Fibroblast of villous mesenchyme (primary cell): ENCODE measurements at places on chromosomes 12 and 14. TPM values are rescaled to one million over a fixed set of nuclear protein-coding genes. Genes with fewer than 3 reads are reported as not detected.

GRCh38 chr12:9588749-9589148 lies 19.0 kb downstream of the KLRB1 start:
- no peak for DNase-seq

DNA sequence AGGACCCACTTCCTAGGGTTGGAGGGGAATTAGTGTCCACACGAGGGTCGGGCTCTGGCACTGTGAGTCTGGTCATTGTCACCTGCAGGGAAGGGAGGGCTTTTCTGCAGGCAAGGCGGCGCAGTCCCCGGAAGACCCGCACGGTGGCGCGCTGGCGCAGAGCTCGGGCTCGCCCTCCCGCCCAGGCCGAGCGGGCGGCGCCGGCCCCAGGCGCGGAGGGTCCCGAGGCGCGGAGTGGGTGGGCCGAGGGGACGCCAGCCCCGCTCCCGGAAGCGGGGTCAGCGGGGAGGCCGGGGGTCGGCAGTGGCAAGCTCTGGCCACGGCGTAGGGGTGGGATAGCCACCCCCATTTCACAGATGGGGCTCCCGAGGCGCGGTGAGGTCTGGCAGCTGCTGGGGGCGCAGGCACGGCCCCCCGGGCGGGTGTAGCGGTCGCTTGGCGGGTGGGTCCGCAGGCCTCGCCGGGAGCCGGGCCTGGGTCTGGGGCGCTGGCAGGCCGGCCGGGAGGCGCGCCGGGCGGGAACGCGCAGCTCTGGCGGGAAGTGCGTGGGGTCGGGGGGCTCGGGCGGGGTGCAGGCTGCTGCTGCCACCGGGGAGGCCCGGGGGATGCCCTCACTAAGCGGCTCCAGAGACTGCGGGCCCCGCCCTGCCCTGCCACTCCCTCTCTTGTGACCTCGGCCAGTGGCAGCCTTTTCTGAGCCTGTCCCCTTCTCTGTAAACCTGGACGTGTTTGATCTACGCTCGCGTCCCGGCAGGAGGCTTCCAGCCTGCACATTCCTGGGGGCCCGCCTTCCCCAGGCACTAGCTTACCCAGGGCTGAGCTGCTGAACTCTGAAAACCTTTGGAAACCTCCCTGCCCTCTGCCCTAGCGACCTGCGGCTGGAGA lies 46.1 kb downstream of the CYP46A1 start:
- peak; percentile 24 for DNase-seq

- DNase-seq = peak; percentile 26
Measured at GRCh38 chr12:62848418-62848817, 86.5 kb downstream of the PPM1H start.

GRCh38 chr12:40552868-40553267 lies 139.4 kb upstream of the CNTN1 start:
- DNase-seq = no peak

DNA sequence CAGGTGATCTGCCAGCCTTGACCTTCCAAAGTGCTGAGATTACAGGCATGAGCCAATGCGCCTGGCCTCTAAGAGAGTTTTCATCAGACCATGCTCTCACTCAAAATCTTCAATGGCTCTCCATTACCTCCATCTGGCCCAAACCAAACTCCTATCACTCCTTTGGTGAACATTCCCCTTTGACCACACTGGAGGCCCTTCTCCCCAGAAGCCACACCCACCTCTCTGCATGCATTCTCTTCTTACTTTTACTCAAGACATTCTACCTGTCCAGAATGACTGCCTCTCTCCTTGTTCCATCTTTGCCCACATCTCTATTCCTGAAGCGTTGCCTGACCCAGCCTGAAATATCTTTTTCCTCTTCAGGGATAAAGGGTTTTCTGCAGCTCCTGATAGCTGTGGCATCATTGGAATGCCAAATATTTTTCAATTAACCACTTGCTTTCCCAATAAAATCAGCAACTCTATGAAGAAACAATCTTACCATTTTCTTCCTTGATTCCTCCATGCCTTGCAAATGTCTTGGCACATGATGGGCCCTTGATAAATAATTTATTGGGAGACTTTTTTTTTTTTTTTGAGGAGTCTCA lies 15.5 kb downstream of the PLEK2 start:
- DNase-seq = peak; percentile 59

DNA sequence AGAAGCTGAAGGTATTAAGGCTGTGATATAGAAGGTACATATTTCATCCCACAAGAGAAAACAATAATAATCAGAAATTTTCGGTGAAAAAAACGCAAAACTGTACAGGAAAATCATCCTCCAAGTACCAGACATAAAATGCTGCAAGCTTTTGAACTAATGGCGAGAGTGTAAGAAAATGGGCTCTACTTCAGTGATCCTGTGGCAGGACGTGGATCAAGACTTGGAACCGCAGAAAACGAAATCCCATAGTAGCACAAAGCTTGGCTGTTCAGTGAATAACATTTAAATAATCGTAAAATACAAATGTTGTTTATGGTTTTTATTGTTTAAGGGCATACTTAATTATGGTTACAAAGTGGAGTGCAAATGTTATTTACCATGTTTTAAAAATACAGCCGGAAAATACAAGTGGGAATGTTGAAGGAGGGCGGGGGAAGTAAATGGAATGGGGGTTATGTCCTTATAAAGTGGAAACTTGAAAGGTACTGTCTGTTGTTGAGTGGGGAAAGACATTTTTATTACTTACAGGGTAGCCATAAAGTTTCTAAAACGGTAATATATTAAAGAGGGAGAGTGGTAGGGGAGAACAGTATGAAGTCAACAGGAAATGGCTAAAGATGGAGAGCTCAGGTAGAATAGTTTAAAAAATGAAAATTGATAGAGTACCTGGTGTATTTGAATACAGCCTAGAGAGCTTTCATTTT lies 1.1 kb downstream of the SMIM10L1 start:
- DNase-seq = peak; percentile 48

DNA sequence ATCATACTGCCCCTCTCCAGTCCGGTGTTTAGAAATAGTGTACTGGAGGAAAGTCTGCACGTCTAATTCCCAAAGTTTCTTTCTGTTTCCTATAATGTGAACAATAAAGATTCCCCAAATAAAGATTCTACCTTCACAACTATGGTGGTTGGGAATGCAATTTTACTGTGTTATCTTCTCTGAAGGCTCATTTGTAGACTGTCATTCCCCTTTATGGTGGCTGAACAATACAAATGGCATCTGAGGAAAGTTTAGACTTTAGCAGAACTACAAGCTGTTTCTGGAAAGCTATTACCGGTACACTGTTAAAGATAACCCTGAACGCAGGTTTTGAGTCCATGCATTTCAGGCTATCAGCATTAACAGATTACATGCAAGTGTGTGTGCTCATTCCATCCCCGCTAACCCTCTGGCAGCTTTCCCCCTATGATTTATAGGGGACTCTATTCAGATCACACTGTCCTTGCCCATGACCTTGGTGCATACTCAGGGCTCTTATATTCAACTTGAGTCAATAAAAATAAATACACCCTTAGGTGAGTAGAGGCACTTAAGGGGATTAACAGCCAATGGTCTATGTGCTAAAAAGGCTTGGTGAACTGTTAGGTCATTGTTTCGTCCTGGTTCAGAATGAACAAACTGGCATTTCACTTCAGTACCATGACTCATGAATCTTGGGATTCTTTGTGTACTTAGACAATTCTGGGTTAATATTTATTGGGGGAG lies 60.7 kb upstream of the PYGL start:
- peak; percentile 11 for DNase-seq

GRCh38 chr12:94678849-94679248 lies 28.5 kb upstream of the TMCC3 start:
- DNase-seq = no peak

GRCh38 chr12:70609203-70609602 lies 28.0 kb downstream of the PTPRB start:
- DNase-seq = no peak

DNA sequence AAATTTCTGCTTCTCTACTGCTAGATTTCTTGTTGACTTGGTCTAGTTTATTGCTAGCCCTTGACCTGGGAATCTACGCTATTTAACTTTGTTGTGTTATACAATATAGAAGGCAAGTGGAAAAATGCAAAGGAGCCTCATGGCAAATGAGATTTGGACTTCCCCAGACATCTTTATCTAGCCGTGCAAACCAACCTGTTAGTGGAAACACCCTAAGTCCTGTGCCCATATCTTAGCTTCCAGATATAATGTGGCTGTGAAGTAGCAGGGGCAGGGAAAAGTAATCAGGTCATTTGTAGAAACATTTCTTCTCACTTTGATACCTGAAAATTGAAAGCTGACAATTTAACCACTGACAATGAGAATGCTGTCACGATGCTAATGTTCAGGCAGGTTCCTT lies 90.7 kb upstream of the ATP2B1 start:
- no peak for DNase-seq

GRCh38 chr12:32706335-32707024 lies 27.4 kb downstream of the DNM1L start:
- DNase-seq = no peak

GRCh38 chr14:100105357-100106169 lies 40.3 kb downstream of the EVL start:
- DNase-seq = no peak

GRCh38 chr14:50944647-50945413 lies 547 bp upstream of the PYGL start:
- peak; percentile 54 for DNase-seq

DNA sequence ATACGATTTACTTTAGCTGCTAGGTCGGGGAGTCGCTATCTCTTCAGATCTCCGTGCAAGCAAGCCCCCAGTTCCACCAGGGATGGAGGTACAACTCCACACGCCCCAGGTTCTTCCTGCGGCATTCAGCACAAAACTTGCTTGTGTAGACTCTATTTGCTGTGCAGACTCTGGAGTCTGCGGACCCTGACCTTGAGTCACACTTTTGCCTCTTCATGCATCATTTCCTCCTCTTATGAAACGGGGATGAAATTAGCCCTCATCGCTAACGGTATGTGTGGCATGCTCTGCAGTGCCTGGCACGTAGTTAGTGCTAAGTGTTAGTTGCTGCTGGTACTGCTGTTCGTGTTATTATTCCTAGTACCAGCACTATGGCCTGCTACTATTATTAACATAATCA lies 84.4 kb downstream of the TMEM132D start:
- DNase-seq = no peak

DNA sequence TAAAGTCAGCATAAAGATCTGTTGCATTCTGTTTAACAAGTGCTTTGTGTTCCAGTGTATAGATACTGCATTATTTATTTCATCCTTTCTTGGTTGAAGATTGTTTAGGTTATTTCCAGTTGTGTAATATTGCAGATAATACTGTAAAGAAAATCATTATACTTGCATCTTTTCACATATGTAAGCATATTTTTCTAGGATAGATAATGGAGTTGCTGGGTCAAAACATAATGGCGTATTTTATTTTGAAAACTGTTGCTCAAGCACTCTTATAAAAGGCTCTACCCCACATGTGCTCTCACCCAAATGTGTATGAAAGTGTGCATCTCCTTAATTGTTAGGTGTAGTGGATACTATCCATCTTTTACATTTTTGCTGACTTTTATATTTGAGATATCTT lies 274.4 kb downstream of the FBXL14 start:
- no peak for DNase-seq

DNA sequence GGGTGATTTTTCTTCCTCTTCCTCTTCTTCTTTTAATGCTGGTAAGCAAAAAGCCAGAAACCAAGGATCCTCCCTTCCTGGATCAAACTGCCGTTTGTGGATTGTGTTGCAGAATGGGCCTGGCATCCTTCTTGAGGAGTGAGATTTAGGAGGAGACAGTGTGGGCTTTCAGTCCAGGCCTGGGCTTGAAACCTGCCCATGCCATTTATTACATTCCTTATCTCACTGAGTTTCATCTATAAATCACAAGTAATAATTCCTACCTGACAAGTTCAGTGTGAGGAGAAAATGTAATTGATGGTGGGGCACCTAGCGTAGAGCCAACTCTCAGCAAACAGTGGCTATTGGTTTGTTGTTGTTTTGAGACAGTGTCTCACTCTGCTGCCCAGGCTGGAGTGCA lies 126.4 kb downstream of the SLC35F4 start:
- no peak for DNase-seq

- DNase-seq = no peak
Measured at GRCh38 chr12:114993165-114993564, 309.2 kb upstream of the TBX3 start.

GRCh38 chr14:33357225-33358010 lies 418.7 kb downstream of the NPAS3 start:
- DNase-seq = no peak

- peak; percentile 97 for DNase-seq
Measured at GRCh38 chr14:67680121-67680602, 5.7 kb upstream of the VTI1B start.

DNA sequence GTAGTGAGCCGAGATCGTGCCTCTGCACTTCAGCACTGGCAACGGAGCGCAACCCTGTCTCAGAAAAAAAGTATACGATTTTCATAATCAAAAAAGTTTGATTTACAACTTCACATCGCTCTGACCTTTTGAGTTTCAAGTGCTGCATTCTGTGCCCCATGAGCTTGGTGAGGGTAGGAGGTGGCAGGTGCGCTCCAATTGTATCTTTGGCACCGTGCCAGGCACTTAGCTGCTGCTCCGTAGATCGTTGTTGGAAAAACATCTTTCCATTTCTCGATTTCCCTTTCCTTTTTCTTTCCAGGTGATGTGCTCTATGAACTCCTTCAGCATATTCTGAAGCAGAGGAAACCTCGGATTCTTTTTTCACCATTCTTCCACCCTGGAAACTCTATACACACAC lies 203.7 kb downstream of the ETV6 start:
- DNase-seq = no peak

DNA sequence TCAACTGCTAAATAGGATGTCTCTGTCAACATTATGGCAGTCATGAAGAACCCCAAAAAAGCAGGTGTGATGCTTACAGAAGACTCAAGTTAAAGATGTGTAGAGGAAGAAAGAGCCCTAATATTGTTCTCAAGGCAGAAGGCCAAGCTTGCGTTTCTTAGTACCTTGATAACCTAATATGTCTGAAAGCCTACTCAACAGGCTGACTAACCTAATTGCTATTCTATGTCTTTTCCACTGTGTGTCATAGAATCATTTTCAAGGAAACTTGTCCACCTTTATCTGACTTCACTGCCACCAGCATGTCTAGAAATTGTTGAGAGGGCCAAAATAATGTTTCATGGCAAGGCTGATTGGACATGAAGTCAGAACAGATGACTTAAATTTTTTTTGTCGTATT lies 373.2 kb downstream of the BTG1 start:
- DNase-seq = no peak

- DNase-seq = no peak
Measured at GRCh38 chr12:122076743-122077495, 1.6 kb upstream of the MLXIP start.

DNA sequence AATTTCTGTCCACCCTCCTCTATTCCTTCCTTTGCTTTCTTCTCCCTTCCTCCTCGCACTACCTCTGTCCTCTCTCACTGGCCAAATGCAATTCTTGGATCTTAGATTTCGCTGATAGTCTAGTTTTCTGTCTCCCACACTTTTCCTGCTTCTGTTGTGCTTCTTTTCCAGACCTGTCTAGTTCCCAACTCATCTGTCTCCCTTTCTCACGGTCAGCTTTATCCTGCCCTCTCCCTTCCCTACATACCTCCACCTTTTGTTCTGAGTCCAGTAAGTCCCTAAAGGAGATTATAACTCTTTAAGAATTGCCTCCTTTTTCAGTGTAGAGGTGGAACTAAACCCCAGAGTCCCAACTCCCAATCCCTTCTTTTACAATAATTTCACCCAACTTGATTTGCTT lies 880 bp upstream of the MMP14 start:
- DNase-seq = no peak

KLRC2 gene
- not detected in 2 replicates for total RNA-seq

P2RX7 gene
- total RNA-seq = 0.43 and 0.64 TPM in 2 replicates

TSPAN11 gene
- total RNA-seq = 0.32 and 0.43 TPM in 2 replicates

PCED1B gene
- total RNA-seq = 1.7 and 3.2 TPM in 2 replicates

SCN8A gene
- total RNA-seq = 23.5 and 33.7 TPM in 2 replicates

CLMN gene
- total RNA-seq = under 0.01 and 0.43 TPM in 2 replicates

ATG101 gene
- total RNA-seq = 70.0 and 71.8 TPM in 2 replicates

OR11G2 gene
- total RNA-seq = not detected in 2 replicates

PTCSC3 gene
- not detected in 2 replicates for total RNA-seq

SLC10A1 gene
- not detected in 2 replicates for total RNA-seq
